Cerebellar cortex (tissue), 1 donor: ENCODE measurements at places on chromosomes 16 and 17.

DNA sequence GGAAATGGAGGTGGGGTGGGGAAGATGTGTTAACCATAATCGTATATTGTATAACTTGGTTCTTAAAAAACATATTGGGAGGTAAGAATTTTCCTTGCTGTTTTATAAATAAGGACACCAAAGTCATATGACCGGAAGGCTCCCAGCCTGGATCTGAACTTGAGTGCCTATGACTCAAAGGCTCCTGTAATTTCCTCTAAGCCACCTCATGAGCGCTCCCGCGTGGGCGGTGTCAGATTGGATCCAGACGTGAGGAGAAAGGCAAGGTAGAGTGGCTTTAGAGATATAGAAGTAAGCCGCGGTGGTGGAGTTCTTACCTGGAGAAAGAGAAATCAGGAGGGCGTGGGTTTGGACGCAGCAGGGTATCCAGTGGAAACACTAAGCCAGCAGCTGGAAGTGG, 196.2 kb upstream of the NLRP1 start:
- no peak for DNase-seq

- no peak for DNase-seq
Observed at GRCh38 chr16:11367483-11367906, 22.2 kb downstream of the RMI2 start.

- no peak for DNase-seq
Observed at GRCh38 chr17:29240477-29240876, 6.2 kb upstream of the CRYBA1 start.

DNA sequence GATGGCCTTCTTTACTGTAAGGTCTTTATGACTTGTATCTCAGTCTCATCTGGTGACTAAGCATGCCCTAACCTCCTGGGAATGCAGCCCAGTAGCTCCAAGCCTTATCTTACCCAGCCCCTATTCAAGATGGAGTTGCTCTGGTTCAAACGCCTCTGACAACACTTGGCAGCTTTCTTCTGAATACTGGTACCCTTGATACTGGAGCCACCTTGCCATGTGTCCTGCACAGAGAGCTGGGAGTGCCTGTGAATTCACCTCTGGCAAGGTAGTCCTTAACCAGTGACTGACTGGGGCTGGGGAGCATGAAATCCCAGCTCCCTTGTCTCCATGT, 17.2 kb downstream of the NUDT7 start:
- DNase-seq = no peak

DNA sequence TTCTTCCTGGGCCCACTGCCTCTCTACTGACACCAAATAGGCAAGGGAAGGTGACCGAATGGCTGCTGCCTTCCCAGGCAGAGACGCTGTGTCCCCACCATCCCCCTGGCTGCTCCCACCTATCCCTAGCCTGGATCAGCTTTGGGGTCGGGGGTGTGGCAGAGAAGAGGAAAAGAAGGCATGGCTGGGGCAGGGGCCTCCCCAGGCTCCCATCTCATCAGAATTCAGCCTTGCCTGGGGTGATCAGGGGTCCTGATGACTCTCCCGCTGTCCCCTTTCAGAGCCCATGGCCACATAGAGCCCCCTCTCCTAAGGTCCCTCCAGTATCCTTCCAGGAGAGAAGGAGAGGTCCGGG, 665 bp downstream of the PLXDC1 start:
- no peak for DNase-seq

DNA sequence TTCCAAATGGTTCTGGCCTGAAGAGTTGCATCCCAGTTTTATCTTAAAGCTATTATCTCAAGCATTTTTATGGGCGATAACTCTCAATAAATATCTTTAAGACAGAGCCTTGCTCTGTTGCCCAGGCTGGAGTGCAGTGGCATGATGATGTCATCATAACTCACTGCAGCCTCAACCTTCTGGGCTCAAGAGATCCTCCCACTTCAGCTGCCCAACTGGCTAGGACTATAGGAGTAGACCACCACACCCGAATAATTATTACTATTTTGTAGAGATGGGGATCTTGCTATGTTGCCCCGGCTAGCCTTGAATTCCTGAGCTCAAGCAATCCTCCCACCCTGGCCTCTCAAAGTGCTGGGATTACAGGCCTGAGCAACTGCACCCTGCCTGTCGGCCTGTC, 26.1 kb upstream of the CYTH1 start:
- no peak for DNase-seq

GRCh38 chr17:79832218-79833109, 6.8 kb downstream of the CBX4 start:
- DNase-seq = no peak

DNA sequence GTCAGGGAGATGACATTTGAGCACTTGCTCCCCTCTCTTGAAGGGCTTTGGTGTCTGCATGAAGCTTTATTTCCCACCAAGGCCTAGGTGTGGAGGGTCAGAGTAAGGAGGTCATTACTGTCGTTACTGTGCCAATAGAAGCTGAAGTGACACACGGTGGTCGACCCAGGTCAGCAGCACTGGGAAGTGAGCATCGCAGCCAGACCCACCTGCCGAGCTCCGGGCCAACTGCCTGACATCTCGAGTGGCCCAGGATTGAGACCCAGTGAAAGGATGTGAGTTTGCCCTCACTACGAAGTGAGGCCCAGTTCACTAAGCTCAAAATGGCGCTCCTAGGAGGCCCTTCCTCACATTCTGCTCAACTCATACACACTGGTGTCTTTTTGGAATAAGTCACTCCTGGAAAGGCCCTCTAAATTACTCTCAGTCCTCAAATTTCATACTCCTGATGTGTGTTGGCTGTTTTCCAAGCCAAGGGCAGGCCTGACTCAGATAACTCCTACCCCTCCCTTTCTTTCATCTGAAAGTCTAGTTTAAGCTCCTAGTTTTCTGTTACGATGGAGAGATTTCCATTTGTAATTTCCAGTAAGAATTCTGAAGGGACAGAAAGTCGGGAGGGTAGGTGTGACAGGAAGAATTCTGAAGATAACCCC, 200.4 kb downstream of the LGALS9B start:
- DNase-seq = no peak

- no peak for DNase-seq
Observed at GRCh38 chr17:31067691-31068184, 27.0 kb upstream of the NF1 start.

DNA sequence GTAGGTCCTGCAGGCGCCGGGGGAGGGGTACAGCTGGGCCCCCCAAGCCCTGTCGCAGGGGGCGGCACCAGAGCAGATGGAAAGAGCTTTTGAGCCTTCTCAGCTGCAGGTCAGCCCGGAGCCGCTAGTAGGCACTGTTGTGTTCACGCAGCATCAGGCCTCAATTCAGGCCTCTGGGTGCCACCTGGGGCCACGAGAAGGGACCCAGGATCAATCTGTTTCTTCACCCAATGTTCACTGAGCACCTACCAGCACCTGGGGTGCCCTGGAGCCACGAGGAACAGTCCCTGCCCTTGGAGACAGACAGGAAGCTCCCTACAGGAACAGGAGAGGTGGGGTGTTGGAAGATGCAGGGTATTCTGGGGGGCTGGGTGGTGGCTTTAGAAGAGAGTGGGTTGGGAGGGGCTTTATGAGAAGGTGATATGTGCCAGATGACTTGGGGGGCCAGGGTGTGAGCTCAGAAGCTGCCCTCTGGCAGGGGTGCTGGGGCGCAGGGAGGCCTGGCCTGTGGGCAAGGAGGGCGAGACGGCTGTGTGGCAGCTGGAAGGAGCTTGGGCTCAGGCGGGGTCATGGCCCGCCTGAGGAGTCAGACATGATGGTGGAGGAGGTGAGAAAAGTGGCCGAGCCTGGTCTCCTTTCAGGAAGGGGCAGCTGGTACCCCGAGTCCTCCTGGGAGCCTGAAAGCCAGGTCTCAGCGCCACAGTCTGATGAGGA, 121.9 kb upstream of the GSE1 start:
- DNase-seq = no peak

- DNase-seq = no peak
Observed at GRCh38 chr16:27641260-27641659, 91.3 kb downstream of the KATNIP start.

- DNase-seq = no peak
Observed at GRCh38 chr16:81163671-81164070, 67.5 kb upstream of the GCSH start.

DNA sequence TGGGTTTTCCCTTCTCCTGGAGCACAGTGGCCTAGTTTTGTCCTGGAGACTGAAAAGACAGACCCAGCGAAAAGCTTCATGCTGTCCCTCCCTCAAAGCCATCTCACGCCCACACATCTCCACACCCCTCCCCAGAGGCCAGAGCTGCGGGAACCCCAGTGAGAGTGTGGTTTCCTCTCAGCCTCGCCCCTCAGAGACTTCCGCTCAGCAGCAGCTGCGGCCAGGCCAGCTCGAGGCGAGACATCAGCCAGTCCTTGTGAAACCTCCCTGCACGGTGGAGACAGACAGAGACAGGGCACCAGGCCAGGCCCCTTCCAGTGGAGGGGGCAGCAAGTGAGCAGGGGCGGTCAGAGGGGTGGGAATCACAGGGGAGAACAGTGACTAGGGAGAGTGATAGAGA, 77.0 kb upstream of the TNRC6C start:
- DNase-seq = no peak

GRCh38 chr16:81832801-81833547, 53.9 kb downstream of the PLCG2 start:
- DNase-seq = no peak

GRCh38 chr16:72930396-72930795, 117.5 kb downstream of the ZFHX3 start:
- DNase-seq = no peak

DNA sequence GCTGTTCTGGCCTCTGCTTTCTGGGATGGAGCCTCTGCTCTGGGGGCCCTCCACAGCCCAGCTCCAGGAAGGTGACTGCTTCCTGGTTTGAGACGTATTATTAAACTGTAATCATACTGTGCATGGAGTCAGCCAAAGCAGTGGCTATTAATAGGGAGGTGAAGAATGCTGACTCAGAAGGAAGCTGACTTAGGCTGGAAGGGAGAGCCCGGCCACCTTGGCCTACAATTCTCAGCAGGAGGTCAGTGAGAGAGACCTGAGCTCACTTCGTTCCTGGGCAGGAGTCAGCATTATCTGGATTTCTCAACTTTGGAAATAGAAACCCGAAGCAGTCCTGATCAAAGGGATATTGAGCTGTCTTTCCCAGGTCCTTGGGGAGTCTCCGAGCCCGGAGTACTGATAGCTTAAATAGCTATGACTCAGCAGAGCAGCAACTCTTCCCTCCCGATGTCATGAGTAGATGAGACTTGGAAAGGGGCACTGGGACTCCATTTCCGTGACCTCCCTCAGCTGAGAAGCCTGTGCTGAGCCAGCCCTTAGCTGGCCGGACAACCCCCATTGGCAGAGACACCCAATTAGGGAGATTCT, 91.8 kb downstream of the YPEL2 start:
- DNase-seq = no peak

DNA sequence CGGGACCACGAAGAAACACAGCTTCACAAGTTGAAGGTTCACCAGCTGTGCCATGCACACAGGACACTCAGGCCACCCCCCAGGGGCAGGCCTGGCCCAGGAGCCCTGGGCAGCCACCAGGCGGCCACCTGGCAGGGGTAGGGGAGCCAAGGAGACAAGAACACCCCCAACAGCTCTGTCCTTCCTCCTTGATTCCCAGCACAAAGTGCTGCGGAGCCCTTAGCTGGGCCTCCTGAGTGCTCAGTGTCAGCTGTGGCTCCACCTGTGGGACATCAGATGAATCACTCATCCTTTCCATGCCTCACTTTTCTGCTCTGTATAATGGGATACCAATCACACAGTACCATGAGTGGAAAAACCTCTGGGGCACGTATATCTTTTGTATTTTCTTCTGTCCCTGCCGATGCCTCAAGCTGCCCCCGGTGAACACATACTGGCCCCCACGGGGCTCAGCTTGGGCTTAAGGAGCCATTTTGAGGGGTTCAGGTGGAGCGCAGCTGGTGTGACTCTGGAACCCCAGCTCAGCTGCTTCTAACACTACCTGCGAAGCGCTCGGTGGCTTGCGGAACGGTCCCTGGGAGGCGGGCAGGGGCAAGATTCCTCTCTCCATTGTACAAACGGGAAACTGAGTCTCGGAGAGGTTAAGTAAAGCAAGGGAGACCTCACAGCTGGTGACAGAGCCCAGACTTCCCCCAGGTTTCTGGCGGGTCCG, 12.0 kb downstream of the GALK1 start:
- DNase-seq = no peak

GRCh38 chr17:44767493-44767892, 8.7 kb downstream of the ADAM11 start:
- DNase-seq = no peak
